Activated naive CD4-positive, alpha-beta T cell treated with anti-CD3 and anti-CD28 coated beads, Interleukin-2, amount 50 U/mL, for 72 hours (primary cell): ENCODE measurements at places on chromosomes 7 and 10.

- DNase-seq, result no peak
Measured at GRCh38 chr10:126423732-126424491, 35.6 kb upstream of the ADAM12 start.

DNA sequence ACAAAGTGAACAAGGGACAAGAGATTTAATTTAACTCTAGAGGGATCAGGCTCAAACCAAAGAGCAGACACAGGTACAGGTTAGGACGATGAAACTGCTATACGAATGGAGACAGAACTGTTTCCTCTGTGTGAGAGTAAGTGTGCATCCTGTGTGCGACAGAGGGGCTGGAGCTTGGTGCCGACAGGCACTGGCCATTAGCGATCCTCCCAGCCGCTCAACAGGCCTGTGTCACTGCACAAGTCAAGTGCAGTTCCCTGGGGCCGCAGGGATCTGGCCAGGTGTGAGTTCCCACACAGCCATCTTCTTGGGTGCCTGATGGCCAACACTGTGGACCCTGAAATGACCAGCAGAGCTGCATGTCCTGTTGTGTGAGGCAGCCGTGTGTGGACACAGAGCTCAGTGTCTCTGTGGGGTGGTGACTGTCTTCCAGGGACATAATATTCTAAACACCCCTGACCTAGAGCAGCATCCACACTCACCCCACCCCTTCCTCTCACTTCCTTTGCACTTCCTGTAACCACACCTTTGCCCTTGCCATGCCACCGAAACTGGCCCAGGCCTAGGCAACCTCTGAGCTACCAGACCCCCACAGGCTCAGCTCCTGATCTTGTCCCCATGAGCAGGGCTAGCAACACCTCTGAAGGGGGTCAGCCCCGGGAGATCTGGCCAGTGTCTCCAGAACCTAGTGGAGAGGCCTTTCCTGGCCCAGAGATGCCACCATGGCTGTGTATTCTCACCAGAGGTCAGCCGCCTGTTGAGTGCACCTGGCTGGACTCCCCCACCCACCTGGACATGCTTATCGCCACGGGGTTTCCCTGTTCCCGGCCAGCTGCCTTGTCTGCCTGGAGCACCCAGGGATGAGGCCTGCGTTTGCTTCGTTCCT is 11.7 kb upstream of the TBRG4 start:
- DNase-seq, result no peak

GRCh38 chr10:21985541-21985940 is 18.0 kb downstream of the DNAJC1 start:
- DNase-seq, result no peak

- DNase-seq, result no peak
Measured at GRCh38 chr10:61130366-61130765, 186.4 kb upstream of the RHOBTB1 start.

GRCh38 chr7:135184254-135184841 is 13.8 kb upstream of the CYREN start:
- no peak for DNase-seq

DNA sequence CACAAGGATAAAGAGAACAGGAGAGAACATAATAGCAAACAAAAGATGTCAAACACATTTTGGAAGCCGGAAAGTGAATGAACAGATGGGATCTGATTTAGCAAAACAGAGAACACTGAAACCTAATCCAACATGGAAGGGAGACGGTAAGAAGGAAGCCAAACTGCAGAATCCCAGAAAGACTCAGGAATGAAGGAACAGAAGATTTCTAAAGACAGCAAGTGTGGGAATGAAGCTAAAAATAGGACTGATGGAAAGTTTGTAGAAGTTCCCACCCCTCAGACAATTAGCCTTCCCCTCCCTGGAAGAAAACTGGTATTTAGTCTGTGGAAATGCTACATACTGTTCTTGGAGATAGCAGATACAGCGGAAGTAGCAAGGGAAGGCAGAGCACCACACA is 40.8 kb downstream of the SLC16A12 start:
- no peak for DNase-seq

- DNase-seq, result no peak
Measured at GRCh38 chr7:74575083-74575784, 82.3 kb upstream of the GTF2I start.

DNA sequence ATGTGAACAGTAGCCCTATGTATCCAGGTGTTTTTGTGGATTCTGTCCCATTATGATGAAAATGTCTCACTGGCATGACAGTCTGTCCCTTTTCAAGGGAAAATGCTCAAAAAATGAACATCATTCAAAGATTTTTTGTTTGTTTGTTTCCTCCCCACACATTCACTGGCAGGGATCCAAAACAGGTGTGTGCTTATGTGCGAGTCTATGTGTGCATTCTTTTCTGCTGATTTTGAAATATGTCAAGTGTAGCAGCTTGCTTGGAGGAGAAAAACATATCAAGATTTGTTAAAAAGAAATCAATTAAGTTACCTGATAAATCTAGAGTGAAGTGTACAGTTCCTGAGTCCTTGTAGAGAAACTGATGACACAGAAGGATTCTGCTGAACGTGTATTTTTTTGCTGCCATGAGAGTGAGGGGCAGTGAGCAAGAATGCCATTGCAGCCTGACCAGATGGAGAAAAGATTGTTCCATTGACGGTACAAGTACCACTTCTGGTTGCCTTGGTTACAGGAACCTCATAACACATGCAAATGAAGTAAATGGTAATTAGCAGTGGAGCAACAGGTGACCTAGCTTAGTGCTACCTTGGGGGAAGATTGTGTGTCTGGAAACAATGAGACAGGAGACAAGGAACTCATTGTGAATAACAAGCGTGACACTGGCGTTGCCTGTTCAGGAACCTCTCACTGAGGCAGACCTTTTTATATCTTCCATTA is 277.4 kb upstream of the PHYHIPL start:
- no peak for DNase-seq

DNA sequence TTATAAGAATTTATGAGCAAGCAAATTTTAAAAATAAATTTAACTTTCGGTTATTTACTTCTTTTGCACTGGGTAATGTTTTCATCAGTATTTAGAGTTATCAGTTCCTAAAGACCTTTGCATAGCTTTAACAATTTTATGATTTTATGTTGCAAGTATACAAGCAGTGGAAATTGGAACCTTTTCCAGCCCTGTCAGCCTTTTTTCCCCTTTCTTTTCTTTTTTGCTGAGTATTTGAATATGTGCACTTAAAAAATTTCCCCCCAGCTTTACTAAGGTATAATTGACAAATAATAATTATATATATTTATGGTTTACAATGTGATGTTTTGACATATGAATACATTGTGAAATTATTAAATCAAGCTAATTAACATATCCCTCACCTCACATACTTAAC is 62.6 kb downstream of the MKLN1 start:
- no peak for DNase-seq

DNA sequence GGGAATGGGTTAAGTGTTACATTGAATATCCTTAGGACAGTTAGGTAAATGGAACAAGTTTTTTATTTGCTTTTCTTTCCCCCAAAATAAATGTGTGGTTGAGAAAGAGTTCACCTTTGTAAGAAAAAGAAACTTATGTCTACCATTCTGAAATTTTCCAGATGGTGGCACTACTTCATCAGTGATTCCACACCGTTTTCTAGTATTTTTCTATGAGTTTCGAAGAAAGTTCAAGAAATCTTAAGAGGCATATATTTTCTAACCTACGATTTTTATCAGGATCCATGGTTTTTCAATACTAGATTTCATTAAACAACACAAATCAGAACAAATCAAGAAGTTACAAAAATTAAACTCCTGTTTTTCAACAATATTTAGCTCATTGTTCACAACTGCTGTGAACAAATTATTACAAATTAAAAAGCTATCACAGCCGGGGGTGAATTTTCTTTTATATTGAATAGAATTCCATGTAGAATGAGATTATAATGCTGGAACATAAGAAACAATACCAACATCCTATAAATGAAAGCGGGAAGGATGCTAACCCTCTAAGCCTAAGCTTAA is 163.1 kb upstream of the NPVF start:
- no peak for DNase-seq

DNA sequence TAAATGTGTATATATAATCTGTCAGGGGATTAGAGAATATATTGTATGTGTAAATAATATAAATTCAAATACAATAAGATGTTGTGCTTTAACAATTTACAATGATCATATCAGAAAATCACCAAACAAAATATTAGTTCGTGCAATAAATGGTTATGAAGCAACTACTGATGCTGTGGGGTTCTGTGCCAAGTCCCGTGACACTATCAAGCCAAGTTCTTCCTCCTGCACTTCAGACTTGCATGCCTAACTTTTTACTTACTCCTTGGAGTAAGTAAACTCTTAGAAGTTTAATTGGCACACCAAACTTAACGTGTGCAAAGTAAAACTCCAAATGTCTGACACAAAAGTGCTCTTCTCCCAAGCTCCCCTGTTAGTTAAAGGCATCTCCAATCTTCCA is 26.5 kb upstream of the TMEM254 start:
- DNase-seq, result no peak

GRCh38 chr10:123146013-123146893 is 1.7 kb upstream of the HMX2 start:
- DNase-seq, result no peak

- DNase-seq, result peak; percentile 60
Measured at GRCh38 chr10:119028900-119029612, 458 bp upstream of the NANOS1 start.

DNA sequence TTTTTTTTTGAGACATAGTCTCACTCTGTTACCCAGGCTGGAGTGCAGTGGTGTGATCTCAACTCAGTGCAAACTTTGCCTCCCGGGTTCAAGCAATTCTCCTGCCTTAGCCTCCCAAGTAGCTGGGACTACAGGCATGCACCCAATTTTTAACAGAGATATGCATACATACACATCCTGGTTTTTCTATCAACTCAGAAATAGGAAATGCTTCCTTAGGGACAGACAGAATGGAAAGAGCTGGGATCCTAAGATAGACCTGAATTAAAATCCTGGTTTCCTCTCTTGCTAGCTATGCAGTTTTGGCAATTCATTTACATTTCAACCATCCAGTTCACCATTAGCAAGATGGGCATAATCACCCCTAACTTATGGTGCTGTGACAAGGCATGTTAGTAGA is 347.5 kb downstream of the GPAM start:
- no peak for DNase-seq

GRCh38 chr7:139125657-139126056 is 16.1 kb upstream of the ZC3HAV1 start:
- no peak for DNase-seq

DNA sequence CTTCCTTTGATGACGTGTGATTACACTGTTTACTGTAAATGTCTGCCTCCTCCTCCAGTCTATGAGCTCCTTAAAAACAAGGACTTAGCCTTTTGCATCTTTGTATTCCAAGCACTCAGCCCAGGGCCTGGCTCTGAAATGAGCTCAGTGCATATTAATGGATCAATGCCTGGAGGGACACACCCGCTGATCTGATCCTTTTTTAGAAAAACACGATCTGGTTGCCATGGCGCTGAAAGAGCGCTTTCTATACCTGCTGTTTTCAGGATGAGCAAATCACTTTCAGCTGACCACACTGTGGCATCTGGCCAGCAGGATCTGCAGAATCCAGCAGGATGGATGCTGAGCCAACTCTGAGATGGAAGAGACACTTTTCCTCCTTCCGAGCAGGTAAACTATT is 37.8 kb upstream of the GARS1 start:
- DNase-seq, result no peak

DNA sequence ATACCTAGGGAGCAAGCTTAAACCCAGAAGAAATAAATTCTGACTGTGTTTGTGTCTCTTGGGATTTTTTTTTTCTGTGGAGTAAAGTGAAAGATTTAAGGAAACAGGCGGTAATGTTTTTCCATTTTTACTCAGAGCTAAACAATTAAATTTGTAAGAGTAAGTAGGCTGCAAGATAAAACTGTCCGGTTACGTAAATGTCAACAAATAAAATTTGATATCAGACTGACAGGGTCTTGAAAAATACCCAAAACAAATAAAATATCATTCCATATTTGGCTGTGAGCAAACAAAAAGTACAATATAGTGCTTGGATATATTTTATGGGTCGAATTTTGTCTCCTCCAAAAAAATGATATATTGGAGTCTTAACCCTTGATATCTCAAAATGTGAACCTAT is 217.6 kb downstream of the PCLO start:
- DNase-seq, result no peak
